ENCODE measurements at places on chromosomes 1 and 21.

DNA sequence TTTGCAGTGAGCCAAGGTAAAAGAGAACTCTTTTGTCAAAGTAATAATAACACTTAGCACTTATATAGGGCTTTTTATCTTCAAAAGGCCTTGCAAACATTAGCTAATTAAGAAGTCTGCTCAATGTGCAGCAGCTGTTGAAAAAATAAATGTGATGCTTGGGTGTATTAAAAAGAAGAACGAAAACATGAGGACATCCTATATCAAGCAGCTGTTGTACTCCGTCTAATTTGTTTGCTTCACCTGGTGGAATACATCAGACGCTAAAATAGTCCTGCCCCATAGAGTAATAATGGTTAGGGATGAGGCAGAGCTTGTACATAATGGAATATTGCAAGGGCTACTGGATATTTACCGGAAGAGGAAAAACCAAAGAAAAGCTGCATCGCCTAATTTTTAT lies 299.5 kb downstream of the ST6GALNAC3 start:
- no peak for DNase-seq

GRCh38 chr1:145757420-145757819 lies 38.1 kb downstream of the CD160 start:
- DNase-seq: no peak

GRCh38 chr21:38716942-38717341 lies 88.8 kb upstream of the ETS2 start:
- DNase-seq: peak; percentile 20

GRCh38 chr1:216210081-216210480 lies 213.2 kb downstream of the USH2A start:
- DNase-seq: peak; percentile 8

- DNase-seq: peak; percentile 80
Observed at GRCh38 chr1:77540501-77541161, 141.8 kb downstream of the ZZZ3 start.

Data from AG10803 (cell line).